Activated T-helper 1 cell treated with Interleukin-2 at 50 U/mL for 16 hours (primary cell): ENCODE measurements at places on chromosomes 12 and 14.

DNA sequence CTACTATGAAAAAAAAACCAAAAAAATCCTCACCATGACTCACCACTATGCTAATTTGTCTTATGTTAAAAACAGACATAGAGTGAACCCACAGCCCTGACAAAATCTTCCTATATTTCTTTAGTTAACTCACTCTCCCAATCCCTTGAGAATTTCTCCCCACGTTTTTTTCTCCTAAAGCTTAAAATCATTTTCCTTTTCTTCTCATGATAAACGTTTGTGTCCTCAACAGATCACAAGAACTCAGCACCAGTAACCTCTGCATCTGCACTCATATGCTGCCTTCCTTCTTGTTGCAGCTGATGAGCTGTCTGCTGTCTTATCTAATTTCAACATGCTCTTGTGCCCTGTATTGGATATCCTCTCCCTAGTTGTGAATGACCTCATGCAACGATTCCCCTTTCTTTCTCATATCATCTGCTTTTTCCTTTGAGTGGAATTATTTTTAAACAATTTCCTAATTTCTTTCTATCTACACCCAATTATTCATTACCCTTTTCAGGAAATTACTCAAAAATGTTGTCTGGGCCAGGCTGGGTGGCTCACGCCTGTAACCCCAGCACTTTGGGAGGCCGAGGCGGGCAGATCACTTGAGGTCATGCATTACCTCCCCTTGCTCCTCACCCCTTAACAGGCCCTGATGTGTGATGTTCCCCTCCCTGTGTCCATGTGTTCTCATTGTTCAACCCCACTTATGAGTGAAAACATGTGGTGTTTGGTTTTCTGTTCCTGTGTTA is 427.5 kb upstream of the MGAT4C start:
- DNase-seq, result no peak

- DNase-seq, result no peak
Observed at GRCh38 chr12:818733-819132, 66.4 kb downstream of the WNK1 start.

- no peak for DNase-seq
Observed at GRCh38 chr14:103669370-103669769, 40.4 kb downstream of the KLC1 start.

DNA sequence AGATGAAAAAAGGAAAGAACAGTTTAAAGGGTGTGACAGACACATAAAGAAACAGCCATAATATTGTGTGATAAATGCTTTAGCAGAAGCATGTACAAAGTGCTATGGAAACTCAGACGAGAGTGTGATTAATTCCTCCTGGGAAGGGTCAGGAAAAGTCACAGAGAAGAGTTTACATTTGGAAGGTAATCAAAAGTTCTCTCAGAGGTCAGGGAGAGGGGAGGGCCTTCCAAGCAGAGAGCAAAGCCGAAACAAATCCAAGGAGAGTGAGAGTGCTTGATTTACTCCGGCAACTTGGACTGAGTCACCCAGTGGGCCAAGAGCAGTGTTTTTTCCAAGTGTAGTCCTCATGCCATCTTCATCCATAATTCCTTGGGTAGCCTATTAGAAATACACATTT is 108.3 kb downstream of the IGF1 start:
- DNase-seq, result no peak

DNA sequence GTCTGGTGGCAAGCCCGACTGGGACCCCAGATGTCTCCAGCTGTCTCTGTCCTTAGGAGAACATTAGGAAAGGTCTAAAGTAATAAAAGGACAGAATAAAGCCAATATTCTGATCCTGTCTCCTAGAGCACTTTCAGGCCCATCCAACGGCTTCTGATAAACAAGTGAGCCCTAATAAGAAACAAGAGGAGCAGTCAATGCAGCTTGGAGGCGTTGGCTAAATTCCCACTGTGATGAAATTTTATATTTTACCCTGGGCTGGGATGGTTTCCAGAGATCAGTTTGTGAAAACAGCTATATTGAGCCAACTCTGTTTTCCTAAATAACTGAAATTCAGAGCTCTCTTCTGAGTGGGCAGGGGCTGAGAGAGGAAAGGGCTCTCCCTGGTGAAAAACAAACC is 55.5 kb upstream of the SRRM4 start:
- DNase-seq, result no peak

DNA sequence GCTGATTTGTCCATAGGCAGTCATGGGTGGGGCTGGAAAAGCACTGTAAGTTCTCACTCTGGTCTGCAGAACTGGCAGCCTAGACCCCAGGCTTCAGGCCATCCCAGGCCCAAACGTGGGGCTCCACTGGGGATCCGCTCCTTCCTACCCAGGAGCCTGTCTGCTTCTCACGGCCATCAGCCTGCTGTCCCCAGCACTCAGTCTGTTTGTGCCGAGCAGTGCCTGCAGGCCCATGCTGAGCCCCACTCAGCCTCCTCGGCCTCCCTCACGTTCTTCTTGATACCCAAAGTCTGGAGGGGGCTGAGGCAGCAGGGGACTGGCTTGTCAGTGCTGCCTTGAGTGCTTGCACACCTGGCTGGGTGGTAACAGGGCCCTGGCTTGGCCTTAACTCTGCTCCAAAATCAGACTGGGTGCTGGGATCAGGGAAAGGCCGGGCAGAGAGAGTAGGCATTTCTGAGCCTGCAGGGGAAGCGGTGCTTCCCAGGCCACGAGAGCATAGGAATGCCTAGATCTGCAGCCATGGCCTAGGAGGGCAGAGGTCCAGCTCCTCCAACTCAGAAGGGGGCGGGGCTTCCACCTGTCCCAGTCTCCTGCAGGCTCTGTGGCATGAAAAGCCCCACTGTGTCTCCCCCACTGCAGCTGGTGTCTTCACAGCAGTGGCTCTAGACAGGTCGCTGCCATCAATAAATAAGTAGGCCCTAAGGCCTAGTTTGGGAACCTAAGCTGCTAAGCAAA is 772.4 kb upstream of the FBXO33 start:
- DNase-seq, result no peak

- no peak for DNase-seq
Observed at GRCh38 chr14:67464377-67464776, 24.1 kb downstream of the TMEM229B start.
